ENCODE measurements at places on chromosomes 5 and 9.

DNA sequence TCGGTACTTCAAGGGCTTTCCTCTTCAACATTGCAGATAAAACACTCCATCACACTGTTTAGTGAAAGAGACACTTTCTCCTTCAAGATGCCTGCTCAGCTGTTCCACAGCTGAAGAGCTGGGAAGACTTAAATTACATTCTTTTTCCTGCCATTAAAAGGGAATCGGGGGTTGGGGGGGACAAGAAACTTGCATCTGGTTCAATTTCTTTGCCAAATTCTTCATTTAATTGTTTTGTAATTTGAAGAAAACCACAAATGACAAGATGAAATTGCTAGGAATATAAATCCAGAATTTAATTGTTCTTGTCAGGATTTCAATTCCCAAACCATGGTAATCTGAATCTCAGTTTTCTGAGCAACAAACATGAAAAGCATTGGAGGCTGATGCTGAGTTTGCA lies 478.3 kb downstream of the EBF1 start:
- DNase-seq = no peak

GRCh38 chr9:37353791-37354190 lies 68.7 kb upstream of the GRHPR start:
- DNase-seq = no peak

GRCh38 chr9:18459962-18460584 lies 13.9 kb upstream of the ADAMTSL1 start:
- no peak for DNase-seq

- no peak for DNase-seq
These were observed 58.3 kb downstream of the GPR107 start for GRCh38 chr9:130111786-130112537.

GRCh38 chr5:116076496-116076895 lies 8.3 kb upstream of the COMMD10 start:
- DNase-seq = no peak

GRCh38 chr5:123597018-123597417 lies 85.0 kb downstream of the CSNK1G3 start:
- no peak for DNase-seq

GRCh38 chr5:178683783-178684182 lies 46.7 kb downstream of the ZNF354A start:
- no peak for DNase-seq

DNA sequence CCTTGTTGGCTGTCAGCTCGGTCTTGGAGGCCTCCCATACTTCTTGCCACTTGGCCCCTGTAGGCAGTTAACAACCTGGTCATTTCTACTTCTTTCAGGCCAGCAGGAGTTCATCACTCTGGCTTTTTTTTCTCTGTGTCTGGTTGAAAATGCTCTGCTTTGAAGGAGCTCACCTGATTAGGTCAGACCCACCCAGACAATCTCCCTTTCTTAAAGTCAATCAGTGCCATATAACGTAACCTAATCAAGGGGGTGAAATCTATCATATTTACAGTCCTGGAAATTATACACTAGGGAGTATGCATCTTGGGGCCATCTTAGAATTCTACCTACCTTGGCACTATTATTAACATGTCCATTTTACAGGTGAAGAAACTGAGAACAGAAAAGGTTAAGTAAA lies 155.4 kb downstream of the SREK1 start:
- no peak for DNase-seq

DNA sequence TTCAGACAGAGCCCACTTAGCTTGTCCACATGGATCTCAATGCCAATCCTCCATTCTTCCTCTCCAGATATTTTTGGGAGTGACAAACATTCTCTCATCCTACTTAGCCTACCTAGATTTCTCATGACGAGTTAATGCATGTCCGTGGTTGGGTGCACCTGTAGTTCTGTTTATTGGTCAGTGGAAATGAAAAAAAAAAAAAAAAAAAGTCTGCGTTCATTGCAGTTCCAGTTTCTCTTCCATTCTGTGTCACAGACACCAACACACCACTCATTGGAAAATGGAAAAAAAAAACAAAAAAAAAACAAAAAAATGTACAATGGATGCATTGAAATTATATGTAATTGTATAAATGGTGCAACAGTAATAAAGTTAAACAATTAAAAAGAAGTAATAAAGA lies 59.0 kb downstream of the BASP1 start:
- DNase-seq = no peak

DNA sequence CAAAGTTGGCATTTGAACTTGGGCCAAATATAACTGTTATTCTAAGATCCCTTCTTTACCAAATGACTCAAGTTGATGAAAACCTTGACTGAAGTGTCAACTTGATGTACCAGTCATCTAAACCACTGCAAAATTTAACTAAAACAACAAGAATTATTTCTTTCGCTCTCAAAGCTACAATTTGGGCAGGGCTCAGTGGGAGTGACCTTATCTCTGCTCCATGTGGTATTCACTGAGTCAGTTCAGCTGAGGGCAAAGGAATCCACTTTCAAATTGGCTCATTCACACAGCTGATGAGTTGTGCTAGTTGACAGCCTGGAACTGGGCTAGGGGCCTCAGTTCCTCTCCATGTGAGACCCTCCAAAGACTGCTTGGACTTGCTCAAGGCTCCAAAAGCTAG lies 166.3 kb downstream of the RORB start:
- no peak for DNase-seq

DNA sequence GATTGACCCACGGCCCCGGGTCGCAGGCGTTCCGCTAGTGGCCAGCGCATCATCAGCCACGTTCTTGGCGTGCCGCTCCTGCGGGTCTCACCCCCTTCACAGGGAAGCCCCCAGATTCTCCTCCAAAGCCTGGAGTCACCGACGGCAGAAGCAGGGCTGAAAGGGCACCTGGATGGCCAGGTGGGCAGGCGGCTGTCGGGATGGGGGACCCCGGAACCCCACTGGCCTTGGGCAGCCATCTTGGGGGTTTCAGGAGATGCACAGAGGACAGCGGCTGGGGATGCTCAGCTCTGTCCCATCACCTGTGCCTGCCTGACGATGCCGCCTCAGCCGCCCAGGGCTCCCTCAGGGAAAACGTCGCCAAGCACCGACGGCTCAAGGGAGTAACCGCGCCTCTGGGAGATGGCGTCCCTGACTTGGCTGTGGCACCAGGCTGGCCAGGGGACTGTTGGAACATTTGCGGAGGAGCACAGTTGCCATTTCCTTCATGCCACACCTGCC lies 14.1 kb upstream of the SLC9A3 start:
- DNase-seq = no peak

GRCh38 chr9:136886610-136887597 lies 588 bp downstream of the TRAF2 start:
- DNase-seq = no peak

GRCh38 chr9:132878695-132879456 lies at the start of gene SPACA9:
Gene SPACA9, plus strand, starts transcription at chr9:132878898. Its CDS starts 5,050 bp downstream, at chr9:132883948.
- no peak for DNase-seq

DNA sequence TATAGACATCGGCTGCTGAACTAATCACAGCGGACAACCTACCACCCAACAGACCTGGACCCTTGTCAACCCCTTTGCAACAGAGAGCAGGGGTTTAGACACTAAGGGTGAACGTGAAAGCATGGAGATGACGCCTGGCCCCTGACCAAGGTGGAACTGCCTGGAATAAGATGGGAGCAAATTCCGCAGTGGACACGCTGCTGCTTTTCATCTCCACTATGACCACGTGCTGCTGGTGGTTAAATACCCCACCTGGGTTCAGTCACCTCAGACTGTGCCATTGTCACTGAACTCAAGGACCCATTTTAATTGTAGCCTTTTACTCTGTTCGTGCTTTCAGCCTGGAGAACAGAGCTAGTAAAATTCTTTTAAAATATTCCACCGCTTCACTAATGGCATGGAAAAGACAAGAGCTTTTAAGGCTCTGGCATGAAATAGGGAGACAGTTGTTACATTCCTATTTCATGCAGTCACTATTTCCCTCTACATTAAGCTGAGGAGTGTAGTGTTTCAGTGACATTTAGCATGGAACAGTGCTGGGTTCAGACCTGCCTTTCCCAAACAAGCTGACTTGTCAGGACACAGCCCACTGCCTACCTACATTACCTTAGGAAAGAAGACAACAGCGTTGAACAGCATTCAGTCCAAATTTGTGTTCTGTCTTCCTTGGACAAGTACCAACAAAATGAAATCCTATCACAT lies 96.8 kb downstream of the ANKRD18B start:
- DNase-seq = no peak

GRCh38 chr9:133290751-133291302 lies 15.8 kb upstream of the ABO start:
- no peak for DNase-seq

- DNase-seq = no peak
These were observed 210.5 kb downstream of the KDM4C start for GRCh38 chr9:6968271-6968670.

DNA sequence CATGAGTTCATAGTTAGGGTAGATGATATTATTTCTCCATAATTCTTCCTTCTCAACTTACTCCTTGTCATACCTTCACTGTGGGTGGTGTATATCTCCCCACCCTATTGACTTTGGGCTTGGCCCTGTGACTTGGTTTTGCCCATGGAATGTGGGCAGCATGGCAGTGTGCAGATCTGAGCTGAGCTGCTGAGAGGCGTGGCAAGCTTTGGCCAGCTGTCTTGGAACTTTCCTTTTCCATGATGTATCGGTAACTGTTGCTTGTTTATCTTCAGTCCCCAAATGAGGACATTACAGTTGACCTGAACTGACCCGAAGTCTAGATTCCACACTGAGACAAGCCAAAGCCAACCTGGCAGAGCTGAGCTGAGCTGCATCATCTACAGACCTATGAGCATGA lies 70.4 kb downstream of the RALGPS1 start:
- no peak for DNase-seq

- DNase-seq = no peak
These were observed 13.4 kb upstream of the TIFAB start for GRCh38 chr5:135465391-135466122.
